ENCODE measurements at places on chromosomes 1 and 21.
A peak's percentile ranks its signal among the peaks of the same experiment; 100 is the strongest.

GRCh38 chr1:53373246-53373645 lies 45.4 kb upstream of the LRP8 start:
- no peak for DNase-seq

DNA sequence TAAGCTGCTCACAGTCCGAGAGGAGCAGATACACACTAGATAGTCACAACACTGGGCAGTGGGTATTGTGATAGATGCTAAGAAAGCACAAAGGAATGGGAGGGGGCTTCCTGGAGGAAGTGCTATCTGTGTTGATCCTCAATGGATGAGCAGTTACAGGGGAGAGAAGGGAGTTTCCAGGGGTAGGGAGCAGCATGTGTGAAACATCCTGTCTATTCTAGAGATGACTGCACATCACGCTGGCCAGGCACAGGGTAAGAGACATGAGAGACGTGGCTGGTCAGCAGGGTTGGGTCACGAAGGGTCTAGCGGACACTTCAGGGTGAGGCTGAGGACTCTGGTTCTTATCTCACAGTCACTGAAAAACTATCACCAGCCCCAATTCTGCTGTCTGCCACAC lies 235.2 kb downstream of the TRABD2B start:
- DNase-seq: no peak

- DNase-seq: no peak
Observed at GRCh38 chr1:19689856-19690255, 25.2 kb downstream of the HTR6 start.

DNA sequence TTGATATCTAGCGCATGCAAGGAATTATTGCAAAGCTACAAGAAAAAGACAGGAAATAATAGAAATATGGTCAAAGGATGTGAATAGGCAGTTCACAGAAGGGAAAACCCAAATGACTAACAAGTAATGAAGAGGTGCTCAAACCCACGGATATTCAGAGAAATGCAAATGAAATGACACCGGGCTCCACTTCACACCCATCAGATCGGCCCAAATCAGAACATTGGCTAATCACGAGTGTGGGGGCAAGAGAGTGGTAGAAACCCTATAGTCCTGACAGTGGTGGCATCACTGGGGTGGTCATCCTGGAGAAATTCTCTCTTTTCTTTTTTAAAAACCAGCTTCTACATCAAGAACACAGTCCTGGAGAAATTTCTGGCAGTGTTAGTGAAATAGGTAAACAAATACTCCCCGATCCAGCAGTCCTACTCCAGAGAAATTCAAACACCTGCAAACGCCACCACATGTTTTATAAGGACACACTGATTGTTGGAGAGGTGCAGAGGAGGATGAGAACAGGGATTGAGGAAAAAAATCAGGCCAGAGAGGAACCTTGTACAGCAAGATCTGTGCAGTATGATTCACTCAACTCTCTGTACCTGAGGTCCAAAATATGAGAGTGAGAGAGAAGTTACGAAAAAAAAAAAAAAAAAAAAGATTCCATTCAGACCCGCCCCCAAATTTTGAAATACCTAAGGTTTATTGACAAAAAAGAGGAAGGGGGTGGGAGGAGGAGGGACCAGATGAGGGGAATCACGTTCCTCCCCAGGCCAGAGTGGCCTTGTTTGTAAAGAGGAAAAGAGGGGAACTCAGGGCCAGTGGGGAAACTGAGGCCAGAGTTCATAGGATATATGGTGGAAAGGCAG lies 9.2 kb upstream of the TNFRSF1B start:
- DNase-seq: no peak

DNA sequence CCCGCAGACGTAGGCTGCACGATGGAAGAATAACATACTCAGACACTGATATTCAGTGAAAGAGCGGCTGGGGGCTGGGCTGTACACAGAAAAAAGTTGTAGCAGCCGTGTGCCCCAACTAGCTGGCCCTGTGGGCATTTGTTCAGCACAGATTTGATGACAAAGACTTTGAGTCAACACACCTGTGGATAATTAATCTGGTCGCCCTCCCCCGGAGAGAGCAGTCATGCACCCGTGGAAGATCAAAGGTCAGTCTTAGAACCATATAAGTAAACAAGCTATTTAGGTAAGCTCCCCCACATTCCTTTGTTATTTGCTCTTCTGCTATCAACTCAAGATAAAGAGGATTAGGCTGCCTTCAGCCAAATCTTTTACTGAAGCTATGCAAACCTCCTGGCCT lies 148.4 kb upstream of the HMCN1 start:
- DNase-seq: no peak

GRCh38 chr1:45172005-45172404 lies 34.4 kb downstream of the ZSWIM5 start:
- DNase-seq: peak; percentile 34

GRCh38 chr1:228361314-228362140 lies 45.1 kb downstream of the TRIM11 start:
- no peak for DNase-seq

DNA sequence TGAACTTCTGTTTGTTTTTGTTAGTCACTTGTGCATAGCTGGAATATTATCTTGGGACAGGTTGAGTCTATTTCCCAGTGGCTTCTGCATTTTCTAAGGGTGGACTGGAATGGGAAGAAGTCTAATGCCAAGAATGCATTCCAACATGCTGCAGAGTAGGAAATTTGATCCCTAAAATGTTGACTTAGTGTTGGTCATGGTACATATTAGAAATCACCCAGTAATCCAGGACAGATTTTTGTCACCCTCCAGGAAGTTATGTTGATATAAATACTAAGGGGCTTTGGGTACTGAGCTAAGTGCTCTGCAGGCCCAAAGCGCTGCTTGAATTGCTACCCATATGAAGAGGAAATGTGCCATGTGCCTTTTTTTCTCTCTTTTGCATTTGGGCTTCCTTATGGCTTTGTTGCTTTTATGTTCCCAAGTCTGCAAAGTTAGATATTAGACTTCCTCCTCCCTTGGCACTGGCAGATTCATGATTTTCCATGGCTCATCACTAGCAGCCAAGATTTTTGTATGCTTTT lies 10.0 kb downstream of the ARID1A start:
- peak; percentile 89 for DNase-seq

- no peak for DNase-seq
Observed at GRCh38 chr1:83083589-83084224, 915.2 kb downstream of the TTLL7 start.

DNA sequence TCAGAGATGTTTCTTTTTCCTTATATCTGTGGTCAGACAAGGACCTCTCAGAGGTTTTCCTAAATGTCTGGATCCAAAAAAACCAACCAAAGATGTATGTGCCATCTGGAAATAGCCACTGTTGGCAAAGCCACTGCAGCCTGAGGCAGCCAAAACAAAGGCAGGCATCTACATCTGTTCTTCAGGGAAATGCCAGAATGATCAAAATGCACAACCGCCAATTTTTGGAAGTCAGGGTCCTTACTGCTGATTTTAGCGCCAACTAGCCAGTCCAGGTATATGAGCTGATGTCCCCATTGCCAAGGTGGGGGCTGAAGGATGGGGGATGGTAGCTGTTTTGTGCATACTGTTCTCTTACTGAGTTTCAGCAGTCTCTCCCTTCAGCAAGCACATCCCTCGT lies 45.9 kb downstream of the SYT14 start:
- DNase-seq: no peak

GRCh38 chr1:197725044-197725443 lies 50.2 kb downstream of the DENND1B start:
- DNase-seq: peak; percentile 21

GRCh38 chr21:38346286-38346685 lies 89.5 kb downstream of the KCNJ15 start:
- no peak for DNase-seq

- DNase-seq: no peak
Observed at GRCh38 chr1:213737398-213738035, 250.3 kb upstream of the PROX1 start.

Data from fibroblast of gingiva (primary cell).